Hematopoietic multipotent progenitor cell treated with erythropoietin and hydrocortisone succinate and interleukin-3 and kit ligand, for 8 days (in vitro differentiated cells): ENCODE measurements at places on chromosomes 12 and 14.

DNA sequence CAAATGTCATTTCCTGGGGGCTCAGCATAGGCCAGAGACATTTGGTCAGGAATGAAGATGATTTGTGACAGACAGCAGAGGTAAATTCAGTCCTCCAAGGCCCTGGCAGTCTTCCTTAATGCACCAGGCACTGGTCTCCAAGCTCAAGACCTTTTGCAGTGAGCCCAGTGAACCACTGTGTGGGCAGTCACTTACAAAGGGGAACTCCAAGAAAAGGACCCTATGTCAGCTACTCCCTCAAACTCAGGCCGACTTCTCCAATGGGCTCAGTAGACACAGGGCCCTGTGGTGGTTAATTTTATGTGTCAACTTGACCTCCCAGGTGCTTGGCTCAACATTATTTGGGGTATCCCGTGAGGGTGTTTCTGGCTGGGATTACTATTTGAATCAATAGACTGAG is 29.3 kb upstream of the PLEK2 start:
- DNase-seq = no peak

DNA sequence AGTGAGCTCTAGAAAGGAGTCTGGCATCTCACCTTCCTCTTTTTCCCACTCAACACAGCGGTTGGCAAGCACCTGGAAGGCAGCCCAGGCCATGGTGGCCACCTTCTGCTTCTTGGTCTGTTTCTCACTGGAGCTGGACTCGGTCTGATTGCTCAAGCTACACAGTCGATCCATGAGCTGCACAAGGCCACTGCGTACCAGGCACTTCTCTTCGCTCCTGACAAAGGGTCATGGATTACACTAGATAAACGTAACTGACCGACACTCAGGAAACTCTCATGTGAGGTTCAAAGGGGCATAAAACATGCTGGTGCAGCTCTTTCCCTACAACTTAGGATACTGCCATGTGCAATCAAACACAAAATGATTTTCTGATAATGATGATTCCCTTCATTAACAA is 113.7 kb downstream of the TRAFD1 start:
- no peak for DNase-seq

DNA sequence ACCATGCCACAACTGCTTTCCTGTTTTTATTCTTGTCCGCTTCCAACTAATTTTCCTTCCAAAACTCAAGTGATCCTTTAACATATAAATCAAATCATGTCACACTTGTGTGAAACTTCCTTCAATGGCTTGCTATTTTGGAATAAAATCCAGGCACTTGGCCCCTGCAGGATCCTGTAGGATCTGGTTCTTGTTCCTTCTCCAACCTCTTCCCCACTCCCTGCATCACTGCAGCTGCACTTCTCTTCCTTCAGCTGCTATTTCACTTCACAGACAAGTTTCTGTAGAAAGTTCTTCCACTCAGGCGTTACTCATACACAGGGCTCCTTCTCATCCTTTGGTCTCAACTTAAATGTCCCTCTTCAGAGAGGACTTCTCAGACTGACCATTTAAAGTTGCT is 239.7 kb upstream of the BTG1 start:
- no peak for DNase-seq

GRCh38 chr12:91400271-91400670 is 217.7 kb upstream of the DCN start:
- no peak for DNase-seq

DNA sequence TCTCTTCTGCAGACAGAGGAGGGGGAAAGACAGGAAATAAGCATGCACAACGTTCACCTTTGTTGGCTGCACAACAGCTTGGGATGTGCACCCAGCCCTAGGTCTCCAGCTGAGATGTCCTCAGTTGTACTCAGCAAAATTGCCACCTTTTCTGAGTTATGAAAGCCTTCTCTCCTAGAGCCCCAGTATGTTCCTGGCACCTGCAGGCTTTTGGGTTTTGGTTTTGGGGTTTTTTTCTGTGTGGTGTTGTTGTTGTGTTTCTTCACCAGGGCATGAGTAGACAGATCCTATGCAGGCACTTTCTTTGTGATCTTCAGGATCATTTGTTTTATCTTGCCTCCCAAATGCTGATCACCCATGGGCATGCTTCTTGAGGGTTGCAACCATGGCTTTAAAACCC is 463.4 kb downstream of the DPF3 start:
- no peak for DNase-seq

DNA sequence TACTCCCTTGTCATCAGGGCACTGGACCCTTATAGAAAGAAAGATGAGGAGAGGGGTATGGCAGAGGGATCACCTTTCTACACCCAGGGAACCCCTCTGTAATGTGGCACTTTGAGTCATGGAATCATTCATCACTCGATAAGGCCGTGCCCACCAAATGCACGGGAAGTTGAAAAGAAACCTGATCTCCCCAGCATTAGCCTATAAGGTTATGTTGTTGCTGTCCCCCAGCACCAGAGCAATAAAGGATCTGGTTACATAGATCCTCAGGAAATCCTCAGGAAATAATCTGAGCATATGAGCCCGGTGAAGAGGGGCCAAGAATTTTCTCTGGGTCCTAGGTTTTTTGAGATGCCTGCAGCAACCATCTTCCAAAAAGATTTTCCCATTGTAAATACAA is 148.8 kb upstream of the CRY1 start:
- no peak for DNase-seq

DNA sequence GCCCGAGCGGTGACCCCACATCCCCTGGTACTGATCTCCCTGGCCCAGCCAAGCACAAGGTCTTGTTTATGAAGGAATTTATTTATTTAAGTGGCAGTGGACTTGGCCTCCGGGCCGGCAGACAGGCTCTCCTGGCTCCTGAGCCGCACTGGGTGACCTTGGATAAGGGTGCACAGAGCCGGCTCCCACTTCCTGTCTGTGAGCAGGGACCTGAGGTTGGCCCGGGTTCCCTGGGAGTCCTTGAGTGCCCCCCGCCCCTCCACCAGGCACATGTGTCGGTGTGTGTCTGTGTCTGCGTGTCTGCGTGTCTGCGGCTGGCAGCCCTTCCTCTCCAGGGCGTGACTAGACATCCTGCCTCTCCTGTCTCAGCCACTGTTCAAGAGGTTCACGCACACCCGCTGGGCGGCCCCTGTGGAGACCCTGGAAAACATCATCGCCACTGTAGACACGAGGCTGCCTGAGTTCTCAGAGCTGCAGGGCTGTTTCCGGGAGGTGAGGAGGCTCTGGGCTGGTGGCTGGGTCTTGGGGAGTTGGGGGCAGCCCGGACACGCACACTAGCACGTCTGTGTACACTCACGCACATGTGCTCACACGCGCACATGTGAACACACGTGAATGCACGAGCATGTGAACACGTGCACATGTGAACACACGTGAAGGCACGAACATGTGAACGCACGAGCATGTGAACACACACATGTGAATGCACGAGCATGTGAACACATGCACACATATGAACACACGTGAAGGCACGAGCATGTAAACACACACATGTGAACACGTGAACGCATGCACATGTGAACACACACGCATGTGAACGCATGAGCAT is 9.3 kb downstream of the TNFAIP2 start:
- no peak for DNase-seq

DNA sequence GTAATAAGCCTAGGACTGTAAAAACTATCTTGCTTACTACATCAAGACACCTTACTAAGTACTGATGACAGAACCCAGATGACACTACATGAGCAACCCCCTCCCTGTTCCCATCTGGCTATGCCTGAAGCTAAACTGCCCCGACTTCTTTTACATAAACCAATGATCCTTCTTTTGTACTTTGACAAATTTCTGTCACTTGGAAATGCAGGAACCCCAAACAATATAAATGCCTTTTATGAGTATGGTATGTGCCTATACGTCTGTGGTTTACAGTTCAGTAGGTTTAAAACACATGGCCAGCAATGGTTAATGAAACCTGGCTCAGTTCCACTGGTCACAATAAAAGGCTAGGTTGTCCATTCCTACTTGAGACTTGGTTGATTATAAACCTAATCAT is 6.1 kb downstream of the SYCP3 start:
- DNase-seq = no peak

DNA sequence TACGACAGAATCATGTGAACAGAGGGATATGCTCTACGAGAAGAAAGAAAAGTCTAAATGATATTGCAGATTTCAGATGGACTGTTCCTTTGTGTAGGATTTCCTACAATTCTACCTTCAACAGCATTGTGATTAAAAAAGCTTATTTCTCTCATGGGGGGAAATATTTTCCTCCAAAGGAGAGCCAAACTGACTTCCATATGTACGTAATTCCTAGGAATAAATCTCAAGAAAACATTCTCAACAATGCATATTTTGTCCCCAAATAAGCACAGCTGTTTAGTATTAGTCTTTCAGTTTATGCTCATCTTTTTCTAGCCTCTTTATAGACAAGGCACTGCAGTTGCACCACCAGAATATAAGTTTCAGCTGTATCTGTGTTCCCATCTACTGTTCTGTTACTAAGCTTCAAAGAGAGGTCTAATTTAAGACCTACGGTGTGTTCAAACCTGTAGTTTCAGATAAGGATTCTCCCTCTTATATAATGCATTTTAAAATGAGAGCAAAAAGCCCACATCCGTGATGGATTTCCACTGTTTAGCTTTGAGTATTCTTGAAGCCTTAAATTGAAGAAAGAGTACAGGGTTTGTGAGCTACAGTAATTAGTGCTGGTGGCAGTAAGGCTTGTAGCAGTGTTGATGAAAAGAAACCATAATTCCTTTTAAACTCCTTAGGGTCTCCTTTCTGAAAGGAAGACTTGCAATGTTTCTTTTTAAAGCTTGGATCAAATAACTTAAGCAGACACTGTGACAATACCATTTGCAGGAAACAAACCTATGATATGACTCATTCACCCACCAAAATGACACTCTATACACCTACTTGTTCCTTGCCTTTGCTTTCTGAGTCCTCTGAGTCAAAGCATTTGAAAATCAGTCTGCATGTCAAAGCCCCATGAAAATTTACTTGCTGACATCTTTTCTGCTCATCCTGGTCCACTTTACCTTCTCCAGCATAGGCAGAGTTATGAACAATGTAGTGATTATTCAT is 754.1 kb downstream of the NOVA1 start:
- DNase-seq = no peak

DNA sequence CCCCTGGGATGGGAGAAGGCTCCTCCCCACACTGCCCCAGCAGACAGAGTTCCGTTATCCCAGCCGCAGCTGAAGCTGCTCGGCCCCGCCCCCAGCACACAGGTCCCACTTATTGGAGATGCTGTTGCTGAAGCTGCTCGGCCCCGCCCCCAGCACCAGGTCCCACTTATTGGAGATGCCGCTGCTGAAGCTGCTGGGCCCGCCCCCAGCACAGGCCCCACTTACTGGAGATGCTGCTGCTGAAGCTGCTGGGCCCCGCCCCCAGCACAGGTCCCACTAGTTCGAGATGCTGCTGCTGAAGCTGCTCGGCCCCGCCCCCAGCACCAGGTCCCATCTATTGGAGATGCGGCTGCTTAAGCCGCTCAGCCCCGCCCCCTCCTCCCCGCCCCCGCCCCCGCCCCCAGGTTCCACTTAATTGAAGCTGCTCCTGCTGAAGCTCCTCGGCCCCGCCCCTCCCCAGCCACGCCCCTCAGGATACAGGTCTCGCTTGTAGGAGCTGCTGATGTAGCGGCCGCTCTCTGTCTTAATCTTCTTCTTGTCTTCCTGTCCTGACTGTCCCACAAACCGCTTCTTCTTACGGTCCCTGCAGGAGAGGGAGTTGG is 12.0 kb downstream of the CFAP73 start:
- DNase-seq = peak; percentile 49

DNA sequence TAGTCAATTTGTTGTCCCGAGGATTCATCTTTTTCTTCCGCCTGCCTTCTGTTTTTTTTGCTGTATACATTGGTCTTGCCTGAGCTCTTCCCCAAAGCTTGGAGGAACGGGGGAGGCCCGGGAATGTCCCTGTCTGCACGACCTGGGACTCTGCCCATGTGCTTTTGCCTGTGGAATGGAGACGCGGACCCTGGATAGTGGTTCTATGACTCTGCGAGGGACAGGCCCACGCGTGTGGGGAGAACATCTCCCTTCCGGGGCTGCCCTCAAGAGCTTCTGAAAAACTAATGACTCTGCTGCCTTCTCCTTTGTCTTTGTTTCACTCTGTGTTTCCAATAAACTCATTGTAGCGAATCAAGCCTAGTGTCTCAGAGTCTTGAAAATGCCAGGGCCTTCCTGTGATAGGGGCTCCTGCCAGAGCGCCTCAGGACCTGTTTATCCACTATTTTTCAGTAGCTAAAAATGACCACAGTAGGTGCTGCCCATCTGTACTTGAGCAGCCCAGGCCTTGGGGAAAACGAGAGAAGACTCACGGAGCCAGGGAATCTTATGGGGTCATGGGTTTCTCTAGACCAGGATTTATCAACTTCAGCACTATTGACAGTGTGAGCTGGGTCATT is 12.3 kb downstream of the KRT83 start:
- DNase-seq = no peak

DNA sequence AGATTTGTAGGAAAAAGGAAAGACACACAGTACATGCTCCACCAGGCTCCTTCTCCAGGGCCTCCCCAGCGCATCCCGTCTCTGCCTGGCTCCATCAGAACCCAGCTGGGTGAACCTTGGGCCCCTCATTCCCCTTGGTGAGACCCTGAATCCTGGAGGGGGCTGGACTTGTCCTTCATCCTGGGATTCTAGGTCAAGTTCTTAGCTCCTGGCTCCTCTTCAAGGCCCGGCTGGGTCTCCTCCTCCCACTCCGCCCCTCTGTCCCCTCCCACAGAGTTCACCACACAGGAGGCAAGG is 49.2 kb downstream of the PSMA6 start:
- DNase-seq = no peak

- no peak for DNase-seq
Measured at GRCh38 chr14:88516861-88517357, 37.9 kb downstream of the PTPN21 start.

DNA sequence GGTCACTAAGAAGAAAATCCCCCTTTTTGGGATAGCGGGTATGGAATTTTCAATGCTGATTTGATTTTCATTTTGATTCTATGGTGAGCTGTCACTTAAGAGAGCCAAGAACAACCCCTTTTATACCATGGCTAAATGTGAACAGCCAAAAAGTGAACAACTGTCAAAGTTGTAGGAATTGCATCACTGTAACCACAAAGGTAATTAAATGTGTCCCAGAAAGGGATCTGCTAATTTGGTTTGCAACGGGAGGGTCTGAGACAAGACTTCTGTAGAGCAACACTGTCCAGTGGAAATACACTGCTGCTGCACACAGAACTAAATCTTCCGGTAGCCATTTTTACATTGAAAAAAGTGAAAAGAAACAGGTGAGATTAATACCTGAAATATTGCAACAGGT is 14.6 kb downstream of the CHST11 start:
- DNase-seq = no peak

GRCh38 chr14:36690311-36691040 is 28.8 kb downstream of the PAX9 start:
- no peak for DNase-seq

- no peak for DNase-seq
Measured at GRCh38 chr14:55099756-55100155, 29.3 kb upstream of the LGALS3 start.

- DNase-seq = no peak
Measured at GRCh38 chr12:6041891-6042290, 82.6 kb downstream of the VWF start.

GRCh38 chr14:64788706-64789105 is 84.5 kb downstream of the PLEKHG3 start:
- peak; percentile 57 for DNase-seq
